ENCODE measurements at places on chromosomes 1 and 21.

DNA sequence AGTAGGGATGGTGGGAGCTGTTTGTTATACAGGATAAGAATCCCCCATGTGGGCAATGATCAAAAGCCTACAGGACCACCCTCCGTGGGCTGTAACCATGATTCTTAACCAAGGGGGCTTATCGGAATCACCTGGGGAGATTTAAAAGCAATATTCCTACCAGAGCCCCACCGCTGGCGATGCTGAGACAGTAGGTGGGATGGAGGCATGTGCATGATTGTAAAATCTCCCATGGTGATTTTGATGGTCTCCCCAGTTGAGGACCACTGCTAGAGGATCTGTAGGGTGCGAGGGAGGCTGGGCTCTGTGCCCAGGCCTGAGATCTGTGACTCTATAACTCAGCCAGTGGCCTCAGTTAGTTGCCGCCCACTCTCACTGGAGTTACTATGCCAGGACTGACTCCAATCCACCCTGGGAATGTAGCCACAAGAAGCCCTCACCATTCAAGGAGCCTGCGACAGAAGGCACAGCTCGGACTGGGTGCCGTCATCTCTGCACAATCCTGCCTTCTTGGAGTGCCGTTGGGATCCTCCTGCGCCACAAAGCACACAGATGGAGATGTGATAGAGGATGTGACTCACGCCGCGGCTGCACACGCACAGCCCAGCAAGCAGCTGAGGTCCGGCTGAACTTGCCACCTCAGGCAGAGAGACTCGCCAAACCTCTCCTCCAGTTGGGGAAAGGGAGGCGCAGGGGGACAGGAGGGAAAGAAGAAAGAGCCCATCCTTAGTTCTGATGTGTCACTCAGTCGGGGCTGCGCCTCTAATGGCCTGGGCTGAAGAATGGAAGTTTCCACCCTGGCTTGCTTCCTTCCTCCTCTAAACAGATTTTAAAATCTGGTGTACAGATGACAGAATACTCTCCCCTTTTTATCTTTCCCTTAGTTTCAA is 26.5 kb downstream of the AKNAD1 start:
- DNase-seq, result peak; percentile 94

DNA sequence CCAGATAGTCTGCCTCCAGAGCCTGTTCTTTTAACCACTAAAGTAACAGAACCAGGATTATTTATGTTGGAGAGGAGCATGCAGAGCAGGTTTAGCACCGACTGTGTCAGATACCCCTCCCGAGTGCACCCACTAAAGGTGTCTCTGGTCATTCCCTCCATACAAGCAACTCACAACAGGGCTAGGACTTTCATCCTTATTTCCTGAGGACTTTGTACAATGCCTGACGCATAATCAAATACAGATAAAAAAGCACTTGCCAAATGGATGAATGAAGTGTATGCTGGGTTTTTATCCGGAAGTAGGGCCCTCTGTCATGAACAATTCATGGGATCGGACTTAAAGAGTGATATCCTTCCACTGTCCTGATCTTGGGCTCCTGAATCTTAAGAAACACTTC is 26.0 kb downstream of the RPL5 start:
- no peak for DNase-seq

DNA sequence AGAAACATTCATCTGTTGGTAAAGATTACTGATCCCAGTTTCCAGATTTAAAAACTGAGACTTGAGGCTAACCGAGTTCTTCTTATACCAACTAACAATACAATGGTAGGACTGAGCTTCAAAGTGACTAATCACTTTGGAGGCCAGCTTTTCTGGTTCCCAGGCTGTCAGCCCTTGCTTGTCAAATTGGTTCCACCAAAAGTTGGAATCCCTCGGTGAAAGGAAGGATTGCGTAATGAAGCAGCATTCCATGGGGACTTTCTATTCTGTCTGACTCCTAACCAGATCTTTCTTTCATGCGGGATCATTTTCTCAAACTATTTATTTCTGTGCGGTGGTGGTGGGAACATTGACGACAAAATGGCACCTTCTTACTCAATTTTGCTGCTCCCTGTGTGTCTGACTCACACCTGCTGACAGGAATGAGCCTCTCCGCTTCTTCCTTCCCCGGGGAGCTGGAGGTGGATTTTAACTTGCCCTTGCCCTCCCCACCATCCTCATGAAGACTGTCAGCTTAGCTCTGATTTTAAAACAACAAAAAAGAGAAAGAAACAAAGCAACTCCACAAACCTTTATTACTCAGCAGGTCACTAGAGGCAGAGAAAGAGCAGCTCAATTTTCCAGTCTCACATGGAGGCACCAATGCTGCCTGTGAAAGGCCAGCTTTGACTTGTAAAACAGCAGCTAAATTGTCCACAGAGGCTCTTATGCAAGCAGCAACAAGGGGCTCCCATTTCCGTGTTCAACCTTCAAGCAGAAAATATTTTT is 32.9 kb upstream of the RASAL2 start:
- DNase-seq, result peak; percentile 87

DNA sequence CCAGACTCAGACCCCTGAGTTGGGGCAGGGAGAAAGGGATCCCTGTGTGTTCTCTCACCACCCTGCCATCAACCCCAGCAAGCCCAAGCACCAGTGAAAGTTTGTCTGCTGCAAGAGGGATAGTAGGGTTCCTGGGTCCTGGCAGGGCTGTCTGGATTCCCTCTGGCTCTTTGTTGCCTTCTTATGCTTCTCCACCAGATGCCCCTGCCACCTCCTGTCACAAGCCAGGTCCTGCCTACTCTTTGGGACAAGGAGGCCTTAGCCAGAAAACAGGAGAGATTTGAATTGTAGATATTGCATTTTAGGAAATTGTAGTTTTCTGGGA is 21.7 kb downstream of the UBE2T start:
- no peak for DNase-seq

GRCh38 chr1:29672416-29673227 is 436.3 kb downstream of the PTPRU start:
- no peak for DNase-seq

- peak; percentile 90 for DNase-seq
Observed at GRCh38 chr1:65812065-65812464, 19.4 kb downstream of the PDE4B start.

DNA sequence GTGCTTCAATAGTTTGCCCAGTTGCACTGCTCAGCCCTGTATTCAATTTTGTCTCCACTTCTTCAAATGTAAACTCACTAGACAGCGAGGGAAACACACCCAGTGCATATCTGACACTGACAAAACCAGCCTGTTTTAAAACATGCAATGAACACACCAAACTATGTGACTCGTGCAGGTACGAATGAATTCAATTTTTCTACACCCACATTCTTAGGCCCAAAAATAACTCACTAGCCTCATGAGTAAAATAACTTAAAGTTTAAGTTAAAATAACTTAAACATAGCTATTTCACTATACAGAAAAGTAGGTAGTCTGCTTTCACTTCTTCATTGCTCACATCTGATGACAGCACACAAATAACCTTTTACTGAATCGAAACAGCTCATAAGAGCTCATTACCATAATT is 21.1 kb downstream of the TTC13 start:
- no peak for DNase-seq

DNA sequence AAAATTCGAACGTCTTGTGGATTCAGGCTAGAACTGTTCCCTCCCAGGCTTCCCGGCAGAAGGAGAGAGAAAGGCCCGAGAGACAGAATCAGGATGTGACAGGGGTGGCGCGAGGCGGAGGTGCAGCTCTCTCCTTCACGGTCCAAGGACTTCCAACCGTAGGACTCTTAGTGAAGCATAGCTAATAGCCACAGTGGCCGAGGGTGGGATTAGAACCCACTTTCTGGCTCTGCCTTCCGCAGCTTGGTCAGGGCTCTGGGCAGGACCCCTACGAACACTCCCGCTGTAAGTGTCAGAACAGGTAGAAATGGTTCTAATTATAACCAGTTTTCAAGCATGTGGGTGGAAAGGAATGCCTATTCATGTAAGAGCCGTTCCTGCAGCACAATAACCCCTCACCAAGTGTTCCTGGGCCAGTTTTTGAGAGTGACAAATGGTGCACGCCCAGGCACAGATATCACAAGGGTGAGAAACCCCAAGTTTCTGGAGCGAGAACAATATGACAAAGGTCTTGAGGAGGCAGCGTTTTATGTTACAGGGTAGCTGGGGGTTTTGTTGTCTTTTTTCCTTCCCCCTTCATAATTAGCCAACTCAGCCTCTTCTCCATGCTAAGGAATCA is 86.4 kb downstream of the SYF2 start:
- no peak for DNase-seq

- no peak for DNase-seq
Observed at GRCh38 chr1:226728448-226728847, 10.6 kb downstream of the ITPKB start.

- DNase-seq, result no peak
Observed at GRCh38 chr1:109535481-109535880, 4.2 kb upstream of the GPR61 start.

DNA sequence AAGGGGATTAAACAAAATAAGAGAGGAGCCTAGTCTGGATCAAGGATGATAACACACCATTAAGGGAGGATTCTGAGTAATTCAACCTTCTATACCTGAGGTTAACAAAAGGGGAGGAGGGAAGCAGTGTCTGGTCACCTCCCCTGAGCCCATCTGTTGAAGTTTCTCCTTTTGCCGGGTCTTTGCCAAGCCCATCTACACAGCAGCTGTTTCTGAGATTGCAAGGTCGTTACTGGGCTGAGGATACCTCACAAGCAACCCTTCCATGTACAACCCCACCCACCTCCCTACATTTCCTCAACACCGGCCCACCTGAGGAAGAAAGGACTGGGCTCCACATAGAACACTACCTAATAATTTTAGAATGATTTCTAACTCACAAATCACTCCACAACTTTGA is 26.3 kb downstream of the LRRC52 start:
- no peak for DNase-seq

- DNase-seq, result no peak
Observed at GRCh38 chr21:42358937-42359336, 7.4 kb downstream of the TFF1 start.

DNA sequence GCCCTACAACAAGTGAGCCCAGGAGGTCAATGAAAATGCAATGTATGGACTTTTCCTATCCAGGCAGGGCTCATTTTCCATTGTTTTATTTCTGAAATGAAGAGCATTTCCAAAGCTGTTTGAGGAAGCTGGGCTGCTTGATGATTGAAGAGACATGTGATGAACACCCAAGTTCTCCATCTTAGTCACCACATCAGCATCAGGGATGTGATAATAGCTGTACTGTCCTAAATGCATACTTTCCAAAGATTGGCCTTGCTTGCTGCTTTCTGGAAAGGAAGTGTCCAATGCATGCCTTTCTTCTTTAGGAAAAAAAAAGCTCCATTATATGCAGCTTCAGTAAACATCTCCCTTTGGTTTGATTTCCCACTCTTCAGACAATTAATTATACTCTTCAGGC is 425.9 kb upstream of the RUNX1 start:
- DNase-seq, result peak; percentile 69

DNA sequence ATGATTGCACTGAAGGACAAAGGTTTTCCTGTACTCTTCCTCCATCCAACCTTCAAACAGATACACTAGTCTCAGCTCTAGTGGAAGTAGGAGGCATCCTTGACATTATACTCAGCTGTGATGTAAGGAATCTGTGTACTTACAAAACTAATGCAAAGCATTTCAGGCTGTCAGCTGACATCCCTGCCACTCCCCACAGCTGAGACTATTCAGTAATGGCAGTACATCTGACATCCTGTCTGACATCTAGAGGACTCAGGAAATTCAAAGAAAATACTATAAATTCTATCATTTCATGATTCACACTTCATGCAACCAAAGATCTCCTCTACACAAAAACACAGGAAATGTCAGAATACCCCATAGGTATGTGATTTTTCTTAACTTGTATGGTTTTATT is 325.8 kb downstream of the SMYD3 start:
- DNase-seq, result peak; percentile 39

DNA sequence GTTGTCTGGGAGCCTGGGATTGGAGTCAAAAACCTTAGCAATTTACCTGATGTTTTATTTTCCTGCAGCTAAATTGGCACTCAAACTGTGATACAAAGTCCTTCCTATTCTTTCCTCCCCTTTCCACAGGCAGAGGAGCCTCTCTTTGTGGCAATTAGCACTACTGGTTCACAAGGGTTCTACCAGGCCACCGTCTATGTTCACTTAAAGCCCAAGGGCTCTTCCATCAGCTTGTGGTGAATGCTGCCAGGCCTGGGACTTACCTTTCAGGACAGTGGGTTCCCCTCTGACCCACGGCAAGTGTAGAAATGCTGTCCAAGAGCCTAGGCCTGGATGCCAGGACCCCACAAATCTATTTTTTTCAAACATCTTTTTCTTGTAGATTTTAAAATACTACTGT is 251.9 kb upstream of the B3GALT2 start:
- no peak for DNase-seq

GRCh38 chr1:24085546-24085945 is 26.4 kb downstream of the MYOM3 start:
- DNase-seq, result peak; percentile 10

DNA sequence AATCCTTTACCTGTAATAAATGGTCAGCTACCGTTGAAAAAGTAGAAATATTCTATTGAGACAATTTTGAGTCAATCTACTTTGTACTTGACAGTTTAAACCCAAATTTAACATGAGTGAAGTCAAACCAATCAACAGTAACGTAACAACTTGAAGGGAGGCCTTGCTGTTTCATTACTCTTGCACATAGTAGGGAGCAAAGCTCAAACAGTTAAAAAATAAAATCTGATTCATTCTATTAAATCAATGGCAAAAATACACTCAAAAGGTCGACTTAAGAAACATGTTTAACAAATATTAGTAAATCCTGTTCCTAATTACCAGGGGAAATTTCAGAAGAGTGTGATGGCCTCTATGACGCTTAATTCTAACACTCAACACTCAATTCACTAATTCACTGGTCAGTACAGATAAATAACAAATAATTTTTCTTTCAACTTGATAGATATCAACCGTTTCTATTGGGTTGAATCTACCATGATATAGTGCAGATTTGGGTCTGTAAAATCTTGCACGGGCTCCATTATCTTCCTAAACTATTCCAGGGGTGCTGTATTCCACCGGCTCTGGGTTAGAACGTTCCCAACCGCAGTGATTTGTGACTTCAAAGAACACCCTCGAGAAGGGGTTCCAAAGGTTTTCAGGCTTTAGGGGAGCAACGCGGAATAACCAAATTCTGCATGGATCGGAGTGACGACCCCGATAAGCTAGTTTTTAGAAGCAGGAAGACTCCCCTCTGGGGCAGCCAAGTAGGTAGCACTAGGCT is 1.4 kb downstream of the TARBP1 start:
- no peak for DNase-seq

DNA sequence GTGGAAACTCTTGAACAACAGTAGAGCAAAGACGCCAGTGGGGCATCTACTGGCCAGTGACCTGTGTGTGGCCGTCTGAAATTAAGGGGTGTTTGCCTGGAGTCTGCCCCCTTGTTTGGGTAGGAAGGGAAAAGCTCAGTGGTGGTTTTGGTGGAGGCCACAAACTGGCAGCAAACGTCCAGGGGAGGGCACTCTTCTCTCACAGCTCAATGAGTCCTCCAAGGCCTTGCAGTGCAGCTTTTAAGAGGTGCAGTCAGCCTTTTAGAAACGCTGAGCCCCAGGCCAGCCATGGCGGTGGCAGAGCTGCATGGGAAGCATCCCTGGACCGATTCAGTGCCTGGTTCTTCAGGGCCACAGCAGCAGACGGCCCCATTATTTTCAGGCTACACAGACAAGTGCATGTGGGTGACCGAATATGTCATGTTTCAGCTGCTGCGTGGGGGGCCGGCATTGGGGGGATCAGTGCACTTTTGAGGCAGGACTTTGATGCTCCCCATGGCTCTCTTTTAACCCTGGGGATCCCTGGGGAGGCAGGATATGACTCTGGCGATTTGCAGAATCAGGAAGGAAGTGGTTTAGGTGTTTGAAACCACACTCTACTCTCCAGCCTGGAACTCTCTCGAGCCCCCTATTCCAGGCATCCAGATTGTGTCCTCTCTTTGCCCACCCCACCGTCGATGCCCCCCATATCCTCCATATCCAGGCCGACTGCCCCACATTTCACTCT is 414.0 kb downstream of the PRDM2 start:
- DNase-seq, result peak; percentile 31

Data from iris pigment epithelial cell (primary cell).